ENCODE measurements at places on chromosomes 1 and 21.

- DNase-seq, result no peak
Observed at GRCh38 chr21:15291621-15292266, 226.9 kb upstream of the NRIP1 start.

DNA sequence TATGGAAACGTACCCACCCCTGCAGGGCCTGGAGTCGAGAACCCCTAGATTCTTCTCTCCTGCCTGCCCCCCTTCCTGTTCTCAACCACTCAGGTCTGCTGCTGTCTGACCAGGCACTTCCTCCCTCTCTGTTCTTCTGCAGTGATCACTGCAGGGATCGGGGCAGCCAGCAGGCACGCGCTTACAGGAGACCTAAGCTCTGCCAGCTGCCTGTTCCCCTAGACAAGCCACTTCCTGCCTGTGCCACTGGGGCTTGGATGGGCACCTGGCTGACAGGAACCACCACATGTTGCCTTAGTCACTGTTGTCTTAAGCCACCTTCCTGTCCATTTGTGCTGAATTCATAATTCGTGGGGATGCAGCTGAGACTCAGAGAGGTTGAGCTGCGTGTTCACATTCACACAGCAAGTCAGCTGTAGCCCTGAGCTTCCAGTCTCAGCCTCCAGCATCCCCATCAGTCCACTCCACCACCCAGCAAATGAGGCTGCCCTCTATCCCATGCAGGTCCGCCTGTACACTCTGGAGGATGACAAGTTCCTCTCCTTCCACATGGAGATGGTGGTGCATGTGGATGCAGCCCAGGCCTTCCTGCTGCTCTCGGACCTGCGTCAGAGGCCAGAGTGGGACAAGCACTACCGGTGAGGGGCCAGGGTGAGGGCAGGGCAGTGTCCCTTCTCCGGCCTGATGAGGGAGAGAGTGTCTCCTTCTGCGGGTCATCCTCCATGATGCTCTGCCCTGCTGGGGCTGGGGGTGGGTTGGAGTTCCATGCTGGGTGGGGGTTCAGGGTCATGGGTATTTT, 18.6 kb downstream of the FAM151A start:
- no peak for DNase-seq

DNA sequence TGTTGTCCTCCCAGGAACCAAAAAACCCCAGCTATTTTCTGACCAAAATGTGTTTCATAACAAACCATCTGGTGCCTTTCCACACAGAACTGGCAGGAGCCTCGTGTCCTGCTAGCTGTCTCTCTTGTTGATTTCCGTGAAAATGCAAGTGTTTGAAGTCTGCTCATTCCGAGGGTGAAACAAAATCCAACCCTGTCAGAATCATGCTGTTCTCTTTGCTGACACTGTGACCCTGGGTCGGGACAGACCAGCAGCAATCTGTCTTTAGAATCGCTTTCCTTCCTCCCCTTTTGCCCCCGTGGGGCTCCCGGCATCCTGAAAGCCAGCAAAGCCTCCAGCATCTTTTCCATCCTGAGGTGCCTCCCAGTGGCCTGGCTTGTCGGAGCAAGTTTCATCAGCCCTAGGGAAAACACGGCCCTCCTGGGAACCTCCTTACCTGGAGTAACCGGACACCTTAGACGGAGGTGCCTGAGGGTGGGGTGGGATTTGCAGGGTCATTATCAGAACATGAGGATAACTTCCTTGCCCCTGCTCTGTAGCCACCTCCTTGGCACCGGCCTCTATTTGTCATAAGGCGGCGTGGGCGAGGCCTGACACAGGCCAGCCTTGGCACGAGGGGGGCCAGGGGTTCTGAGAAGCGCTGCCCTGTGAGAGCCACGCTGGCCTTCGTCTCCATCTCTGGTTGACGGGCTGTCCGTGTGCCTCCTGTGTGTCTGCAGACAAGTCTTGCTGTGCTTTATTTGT, 24.9 kb downstream of the LDLRAP1 start:
- DNase-seq, result peak; percentile 52

DNA sequence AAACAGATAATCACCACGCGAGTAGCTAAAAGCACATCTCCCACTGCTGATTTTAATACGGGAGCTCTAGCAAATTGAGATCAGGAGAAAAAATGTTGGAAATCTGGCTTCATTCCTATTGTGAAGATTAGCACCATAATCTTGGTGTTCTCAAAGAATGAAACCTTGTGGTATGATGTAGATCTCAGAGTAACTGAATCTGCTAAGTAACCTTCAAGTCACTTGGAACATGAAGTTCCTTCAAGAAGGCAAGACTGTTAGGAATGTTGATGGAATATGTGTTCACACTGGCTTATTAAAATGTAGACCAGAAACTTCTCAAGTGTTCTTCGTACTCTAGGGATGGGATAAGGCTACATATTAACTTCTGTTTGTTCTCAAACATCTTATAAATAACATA, 117.4 kb upstream of the CHRM3 start:
- no peak for DNase-seq

- no peak for DNase-seq
Observed at GRCh38 chr1:14631421-14631820, 32.9 kb downstream of the KAZN start.

- no peak for DNase-seq
Observed at GRCh38 chr1:104593413-104594187, 843.9 kb downstream of the AMY1C start.

- no peak for DNase-seq
Observed at GRCh38 chr1:210417881-210418280, 89.2 kb downstream of the HHAT start.

DNA sequence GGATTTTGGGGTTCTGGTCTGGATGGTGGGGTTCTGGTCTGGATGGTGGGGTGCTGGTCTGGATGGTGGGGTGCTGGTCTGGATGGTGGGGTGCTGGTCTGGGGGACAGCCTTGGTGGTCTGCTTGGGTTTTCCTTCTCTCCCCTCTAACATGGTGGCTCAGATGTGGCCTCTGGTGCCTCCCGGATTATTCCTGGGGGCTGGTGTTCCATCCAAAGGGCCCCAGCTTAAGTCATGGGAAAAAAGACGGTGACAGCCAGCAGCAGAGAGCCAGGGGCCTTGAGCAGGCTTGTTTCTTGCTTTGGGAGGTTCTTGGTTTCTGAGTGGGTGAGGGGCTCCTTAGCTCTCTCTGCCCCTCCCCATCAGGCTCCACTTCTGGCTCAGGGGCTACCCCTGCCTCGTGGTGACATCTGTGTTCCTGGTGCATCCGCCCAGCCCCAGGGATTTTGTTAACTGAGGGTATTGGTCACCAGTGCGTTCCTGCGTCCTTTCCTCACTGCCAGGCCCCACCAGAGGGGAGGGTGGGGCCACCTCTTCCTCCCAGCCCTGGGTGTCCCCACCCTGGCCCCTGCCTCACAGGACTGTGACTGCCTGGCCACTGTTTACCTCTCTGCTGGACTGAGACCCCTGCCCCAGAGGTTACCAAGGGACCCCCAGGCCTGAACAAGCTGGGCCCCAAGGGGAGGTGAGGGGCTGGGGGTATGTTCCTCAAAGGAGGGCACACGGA, 43.2 kb upstream of the ACTRT2 start:
- DNase-seq, result no peak

GRCh38 chr1:97145321-97145956, 423.9 kb downstream of the PTBP2 start:
- DNase-seq, result no peak

- no peak for DNase-seq
Observed at GRCh38 chr1:192951691-192952460, 107.3 kb downstream of the UCHL5 start.

DNA sequence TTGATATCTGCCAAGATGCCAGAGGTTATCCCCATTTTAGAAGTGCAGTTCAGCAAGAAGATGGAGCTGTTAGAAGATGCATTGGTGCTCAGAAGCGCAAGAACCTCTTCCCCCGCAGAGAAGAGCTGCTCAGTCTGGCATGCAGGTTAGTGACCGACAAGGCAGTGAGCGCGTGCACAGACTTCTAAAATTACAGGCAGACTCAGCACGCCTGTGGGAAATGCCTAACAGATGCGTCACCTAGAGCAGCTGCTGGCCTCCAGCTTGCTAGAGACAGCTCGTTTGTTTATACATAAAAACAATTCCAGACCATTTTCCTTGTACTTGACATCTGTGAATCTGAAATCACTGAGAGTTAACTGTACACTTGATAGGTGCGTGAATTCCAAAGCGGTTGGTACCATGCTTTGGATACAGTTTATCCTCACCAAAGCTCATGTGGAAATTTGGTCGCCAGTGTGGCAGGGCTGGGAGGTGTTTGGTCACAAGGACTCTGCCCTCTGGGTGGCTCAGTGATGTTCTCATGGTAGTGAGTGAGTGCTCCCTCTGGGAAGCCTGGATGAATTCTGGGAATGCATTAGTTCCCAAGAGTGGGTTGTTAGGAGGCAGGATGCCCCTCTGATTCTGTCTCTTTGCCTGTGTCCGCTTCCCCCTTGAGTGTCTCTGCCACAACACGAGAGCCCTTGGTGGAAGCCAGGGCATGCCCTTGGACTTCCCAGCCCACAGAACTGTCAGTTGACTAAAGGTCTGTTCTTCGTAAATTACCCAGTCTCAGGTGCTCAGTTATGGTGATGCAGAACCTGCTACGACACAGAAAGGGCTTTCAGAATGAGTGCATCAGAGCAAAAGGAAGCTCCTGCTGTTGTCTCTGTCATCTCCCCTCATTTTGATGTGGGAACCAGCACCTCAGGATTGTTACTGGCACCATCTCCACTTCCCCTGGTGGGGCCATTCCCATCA, 24.4 kb downstream of the SNAP47 start:
- no peak for DNase-seq

- peak; percentile 70 for DNase-seq
Observed at GRCh38 chr1:233294913-233295236, 650 bp downstream of the PCNX2 start.

DNA sequence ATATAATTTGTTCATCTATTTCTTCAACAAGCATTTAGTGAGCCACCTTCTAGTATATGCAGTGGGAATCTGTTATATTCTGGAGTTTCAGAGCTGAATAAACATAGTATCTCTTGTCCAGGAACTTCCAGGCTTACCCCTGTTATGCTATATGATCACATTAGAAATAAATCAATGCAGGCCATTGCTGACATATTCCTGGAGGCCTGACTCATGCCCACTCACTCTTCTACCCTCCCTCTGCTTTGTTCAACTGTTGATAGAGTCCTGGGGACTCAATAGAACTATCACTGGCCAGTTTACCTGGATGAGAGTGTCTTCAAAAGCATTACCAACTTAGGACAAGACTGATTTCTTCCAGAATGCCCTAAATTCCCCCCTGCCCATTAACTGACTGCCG, 29.3 kb upstream of the SRSF10 start:
- no peak for DNase-seq

DNA sequence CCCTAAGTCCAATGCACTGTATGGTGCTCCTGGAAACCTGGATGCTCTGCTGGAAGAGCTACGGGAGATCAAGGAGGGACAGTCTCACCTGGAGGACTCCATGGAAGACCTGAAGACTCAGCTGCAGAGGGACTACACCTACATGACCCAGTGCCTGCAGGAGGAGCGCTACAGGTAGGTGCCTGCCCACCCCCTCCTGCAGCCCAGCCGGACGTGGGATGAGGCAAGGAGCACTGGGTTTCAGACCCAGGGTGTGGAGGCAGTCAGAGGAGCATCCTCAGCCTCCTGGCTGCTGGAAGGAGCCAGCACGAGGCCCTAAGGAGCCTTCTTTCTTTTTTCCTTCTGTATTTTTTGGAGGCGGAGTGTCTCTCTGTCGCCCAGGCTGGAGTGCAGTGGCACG, 42.0 kb downstream of the TMCC2 start:
- no peak for DNase-seq

DNA sequence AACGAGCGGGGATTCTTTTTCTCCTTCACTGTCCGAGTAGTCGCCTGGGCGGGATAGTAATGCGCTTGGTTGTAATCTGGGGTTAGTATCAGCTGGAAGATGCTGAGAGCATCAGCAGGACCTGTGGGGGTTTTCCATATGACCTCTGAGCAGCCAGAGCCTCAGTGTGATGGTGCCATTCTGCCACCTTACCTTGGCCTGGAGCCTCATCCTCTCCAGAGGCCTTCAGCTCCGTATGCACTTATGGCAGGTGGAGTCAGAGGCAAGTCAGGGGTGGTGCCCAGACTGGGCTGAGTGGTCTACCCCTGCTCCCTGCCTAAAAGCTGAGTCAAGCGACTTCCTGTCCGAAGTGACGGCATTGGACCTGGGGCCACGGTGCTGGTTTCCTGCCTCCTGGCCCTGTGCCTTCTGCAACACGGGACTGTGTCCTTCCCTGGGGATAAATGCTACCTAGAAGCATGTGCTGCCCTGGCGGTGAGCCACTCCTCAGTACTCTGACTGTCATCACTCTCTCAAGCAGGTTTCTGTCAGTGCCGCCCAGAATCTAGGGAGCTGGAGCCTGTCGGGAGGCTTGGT, 24.7 kb downstream of the TENT5C start:
- DNase-seq, result no peak

DNA sequence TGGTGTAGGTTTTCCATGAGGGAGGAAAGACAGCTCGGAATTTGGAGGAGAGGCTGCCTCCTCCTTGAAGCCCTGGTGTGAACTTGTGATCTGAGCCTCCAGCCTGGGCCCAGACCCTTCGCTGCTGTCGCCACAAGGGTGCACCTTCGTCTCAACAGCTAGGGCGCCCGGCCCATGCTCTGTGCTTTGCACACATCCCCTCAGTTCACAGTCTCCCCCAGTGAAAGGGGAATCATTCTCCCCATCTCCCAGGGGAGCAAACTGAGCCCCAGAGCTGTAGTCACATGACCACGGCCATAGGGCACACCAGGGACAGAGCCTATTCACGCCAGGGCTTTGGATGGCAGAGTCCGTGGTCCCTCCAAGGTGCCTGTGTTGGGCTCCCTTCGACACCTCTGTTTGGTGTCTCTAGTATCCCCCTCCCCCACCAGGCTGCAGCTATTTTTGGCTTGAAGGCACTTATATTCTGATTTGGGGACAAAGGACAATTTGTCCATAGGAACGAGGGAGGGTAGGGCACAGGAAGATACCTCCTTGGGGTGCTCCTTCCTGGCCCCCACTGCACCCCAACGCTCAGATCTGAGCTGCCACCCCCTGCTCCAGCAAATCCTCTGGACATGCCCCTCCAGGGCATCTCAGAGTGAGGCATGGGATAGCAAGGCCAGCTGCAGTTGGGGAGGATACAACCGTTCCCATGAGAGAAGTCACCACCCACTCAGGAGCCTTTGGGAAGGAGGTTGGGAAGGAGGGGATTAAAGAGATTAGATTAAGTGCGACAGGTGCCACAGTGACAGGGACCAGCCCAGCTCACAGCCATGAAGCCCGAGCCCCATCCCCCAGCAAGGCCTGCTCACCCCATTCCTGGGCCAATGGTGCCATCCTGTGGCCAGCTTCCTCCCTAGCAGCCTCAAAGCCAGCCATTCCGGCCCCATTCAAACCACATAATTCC, 15.7 kb downstream of the MATN1 start:
- DNase-seq, result no peak

DNA sequence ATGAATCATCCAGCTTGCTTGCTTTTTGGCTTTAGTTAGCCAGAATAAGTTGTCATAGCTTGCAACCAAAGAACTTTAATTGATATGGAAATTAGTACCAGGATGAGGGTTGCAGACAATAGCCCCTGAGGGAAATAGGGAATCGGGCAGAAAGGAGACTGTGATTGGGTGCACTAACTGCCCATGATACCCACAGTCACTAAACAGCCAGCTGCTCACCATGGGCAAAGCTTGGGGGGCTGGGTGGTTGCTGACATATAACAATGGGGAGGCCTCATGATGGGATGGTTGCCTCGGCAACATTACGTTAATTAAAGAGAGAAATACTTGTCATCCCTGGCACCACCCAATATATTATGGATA, 17.8 kb upstream of the PLA2G2E start:
- no peak for DNase-seq
